ENCODE measurements at places on chromosomes 11 and 22.

- DNase-seq = peak; percentile 49
Measured at GRCh38 chr11:107370390-107370789, 87.2 kb downstream of the CWF19L2 start.

GRCh38 chr11:87972133-87972532 lies 203.1 kb downstream of the RAB38 start:
- DNase-seq = no peak

- no peak for DNase-seq
Measured at GRCh38 chr11:23574149-23574548, 713.9 kb upstream of the CCDC179 start.

DNA sequence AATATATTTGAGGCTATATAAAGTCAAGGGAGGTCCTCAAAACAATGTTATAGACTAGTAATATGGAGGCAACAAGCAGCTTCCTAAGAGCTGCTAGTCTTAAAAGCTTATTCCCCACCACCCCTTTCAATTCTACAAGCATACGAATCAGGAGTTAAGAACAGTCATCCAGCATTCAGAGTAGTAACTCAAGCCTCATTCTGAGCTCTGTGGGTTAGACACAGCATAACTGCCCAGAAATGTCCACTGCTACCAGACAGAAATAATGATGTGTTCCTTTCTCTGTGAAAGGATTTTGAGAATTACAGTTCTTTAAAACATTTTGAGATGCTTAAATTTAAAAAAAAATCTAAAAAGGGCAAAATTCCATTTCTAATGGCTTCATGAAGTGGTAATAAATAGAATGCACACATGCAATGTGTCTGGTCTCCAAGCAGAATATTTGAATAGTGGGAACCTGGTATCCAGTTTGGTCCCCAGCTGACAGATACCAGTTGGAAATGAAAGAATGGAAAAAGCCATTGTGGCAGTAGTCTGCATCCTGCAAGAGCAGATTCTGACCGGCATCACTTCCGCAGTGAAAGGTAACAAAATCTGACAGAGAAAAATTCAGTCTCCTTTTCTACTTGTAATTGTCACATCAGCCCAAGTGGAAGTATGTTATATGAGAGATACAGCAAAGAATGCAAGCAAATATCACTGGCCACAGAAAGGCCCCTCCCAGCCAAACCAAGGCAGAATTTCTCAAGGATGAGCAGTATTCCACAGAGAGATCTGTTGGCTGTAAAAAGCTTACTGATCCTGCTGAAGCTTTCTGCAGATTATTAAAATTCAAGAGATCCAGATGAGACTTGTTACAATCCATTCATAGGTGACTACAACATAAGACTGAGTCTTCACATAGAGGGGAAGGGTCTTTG lies 310.8 kb upstream of the PITPNB start:
- DNase-seq = peak; percentile 30

DNA sequence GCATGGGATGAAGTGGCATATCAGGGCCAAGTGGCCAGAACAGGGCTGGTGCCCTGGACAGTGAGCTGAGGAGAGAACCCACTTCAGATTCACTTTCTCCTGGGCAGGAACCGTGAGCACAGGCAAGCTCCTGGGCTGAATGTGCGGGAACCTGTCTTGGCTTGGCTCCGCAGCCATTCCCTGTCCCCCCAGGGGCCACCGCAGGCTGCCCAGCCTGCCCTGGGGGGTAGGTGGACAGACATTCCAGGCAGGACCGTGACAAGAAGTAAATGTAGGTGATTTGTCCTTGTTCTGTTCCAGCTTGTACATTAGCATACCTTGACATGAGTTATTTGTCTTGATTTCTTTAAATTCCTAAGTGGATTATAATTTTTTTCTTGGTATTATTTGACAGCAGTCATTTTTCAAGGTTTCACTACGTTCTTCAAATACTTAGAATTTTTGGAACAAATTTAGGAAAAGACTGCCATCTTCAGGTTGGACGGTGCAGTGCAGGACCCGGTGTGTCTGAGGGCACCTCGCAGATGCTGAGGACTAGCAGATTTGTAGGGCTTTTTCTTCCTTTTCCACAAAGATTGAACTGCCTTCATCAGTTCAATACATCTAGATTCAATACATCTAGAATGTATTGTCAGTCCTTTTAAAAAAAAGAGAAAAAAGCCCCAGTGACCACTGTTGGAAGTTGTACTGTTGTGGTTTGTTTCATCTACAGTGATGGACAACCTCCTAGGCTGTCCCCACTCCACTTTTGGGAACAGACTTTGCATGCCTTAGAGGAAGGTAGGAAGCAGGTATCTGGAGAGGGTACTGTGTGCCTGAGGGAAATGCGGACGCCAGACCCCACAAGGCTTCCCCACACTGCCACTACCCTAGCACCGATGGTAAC lies 115.1 kb upstream of the RASSF10 start:
- DNase-seq = peak; percentile 64

DNA sequence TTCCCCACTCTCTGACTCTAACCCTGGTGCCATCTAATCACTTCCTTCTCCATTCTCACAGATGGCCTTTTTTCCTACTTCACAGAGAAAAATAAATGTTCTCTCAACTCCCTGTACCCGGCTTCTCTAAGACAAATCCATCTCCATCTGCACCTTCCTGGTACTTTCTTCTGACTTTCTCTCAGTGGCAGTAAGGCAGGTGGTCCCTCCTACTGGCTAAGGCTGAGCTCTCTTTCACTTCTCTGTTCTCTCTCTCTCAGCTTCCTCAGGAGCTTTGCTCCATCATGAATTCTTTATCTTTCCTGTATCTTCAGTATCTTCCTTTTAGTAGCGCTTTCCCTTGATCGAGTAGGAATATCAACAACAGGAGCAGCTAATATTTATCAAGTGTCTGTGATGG lies 421.6 kb downstream of the TMEM135 start:
- no peak for DNase-seq
